ENCODE measurements at places on chromosomes 2 and 18.

GRCh38 chr2:123040506-123040905, 984.6 kb upstream of the CNTNAP5 start:
- no peak for DNase-seq

DNA sequence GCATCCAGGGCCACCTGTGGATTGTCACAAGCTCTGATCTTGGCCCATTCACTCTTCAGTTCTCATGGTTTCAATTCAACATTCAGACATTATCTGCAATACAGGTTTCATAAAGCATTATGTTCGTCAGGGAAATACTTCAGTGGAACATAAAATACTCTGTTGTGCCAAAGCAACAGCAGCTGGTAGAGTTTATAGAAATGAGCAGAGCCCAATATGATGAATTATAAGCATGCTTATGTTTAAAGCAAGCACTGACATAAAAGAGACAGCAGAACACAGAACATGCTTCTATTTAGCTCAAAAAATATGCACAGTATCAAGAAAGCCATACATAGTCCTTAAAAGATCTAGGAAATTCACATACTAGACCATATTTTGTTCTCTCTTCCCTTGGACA, 71.3 kb downstream of the PDK1 start:
- no peak for DNase-seq

- DNase-seq = no peak
These were observed 150.9 kb downstream of the EHBP1 start for GRCh38 chr2:62856228-62857040.

DNA sequence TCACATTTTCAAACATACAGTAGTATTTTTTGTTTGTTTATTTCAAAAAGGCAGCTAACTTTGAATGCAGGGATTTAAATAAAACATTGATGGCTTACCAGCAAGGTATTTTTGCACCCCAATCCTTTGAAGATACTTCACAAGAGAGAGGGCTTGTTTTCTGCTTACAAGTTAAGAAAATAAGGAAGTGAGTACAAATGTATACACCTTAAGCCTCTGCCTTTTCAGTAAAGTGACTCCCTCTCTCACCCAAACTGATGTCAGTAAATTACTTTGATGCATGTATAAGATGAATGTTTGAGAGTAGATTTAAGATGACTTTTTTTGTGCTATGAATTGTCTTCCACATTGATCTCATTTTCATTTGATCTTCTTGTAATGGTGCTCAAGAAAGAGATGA, 820.0 kb downstream of the CPS1 start:
- no peak for DNase-seq

GRCh38 chr2:60948926-60949579, 67.7 kb downstream of the REL start:
- no peak for DNase-seq

DNA sequence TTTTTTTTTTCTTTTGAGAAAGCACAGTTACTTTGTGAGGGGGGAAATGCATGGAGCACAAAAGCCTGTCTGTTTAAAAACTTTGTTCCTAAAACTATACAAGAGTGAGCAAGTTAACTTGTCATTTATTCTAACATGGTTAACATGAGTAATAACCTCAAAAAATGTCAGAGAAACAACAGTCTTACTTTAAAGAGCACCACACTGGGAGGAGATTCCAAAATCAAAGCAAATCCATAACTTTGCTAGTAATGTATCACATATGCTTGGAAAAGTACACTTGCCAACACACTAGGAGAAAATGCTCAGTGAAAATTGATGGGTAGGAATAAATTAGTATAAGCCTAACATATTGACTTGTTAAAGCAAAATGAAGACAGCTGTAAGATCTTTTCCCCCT, 157.1 kb downstream of the PRPF40A start:
- no peak for DNase-seq

Measured in suppressor macrophage treated with lipopolysaccharide for 1 hour (primary cell).